Stimulated activated CD8-positive, alpha-beta memory T cell treated with anti-CD3 and anti-CD28 coated beads, Interleukin-2, amount 100 ng/mL, for 48 hours (primary cell): ENCODE measurements at places on chromosomes 5 and 9.

- no peak for DNase-seq
Observed at GRCh38 chr9:100112677-100113336, 13.8 kb downstream of the INVS start.

DNA sequence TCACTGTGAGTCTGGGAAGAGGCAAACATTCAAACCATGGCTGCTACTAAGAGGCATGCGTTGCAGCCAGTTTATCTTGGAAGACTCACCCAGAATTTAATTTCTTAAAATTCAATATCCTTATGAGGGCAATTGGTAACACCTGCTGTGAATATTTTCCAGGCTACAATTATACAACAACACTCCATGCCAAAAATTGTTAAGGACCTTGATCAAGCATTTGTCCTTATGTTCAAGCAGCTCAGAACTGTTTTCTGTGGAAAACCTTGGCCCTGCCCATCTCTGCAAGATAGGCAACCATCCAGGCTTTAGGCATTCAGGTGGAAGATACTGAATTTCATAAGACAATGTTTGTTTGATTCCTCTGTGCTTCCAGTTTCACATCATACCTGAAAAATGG lies 327.8 kb downstream of the FBXL7 start:
- DNase-seq, result no peak

- no peak for DNase-seq
Observed at GRCh38 chr9:25212361-25212760, 465.9 kb downstream of the TUSC1 start.

DNA sequence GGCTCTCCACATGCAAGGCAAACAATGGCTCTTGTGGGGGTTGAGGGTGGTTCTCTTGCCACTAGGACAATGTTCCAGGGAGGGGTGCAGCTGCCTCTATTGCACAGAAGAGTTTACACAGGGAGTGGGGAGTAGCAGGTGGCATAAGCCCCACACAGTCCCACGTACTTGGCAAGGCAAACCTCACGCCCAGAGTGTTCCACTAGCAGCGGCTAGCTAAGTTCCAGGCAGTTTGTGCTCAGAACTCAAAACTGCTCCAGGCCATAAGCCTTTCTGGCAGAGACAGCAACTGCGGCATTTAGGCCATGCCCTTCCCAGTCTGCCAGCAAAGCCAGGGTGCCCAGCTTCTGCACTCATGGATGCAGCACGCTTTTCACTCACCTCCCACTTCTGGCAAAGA lies 29.0 kb upstream of the BTNL3 start:
- no peak for DNase-seq

DNA sequence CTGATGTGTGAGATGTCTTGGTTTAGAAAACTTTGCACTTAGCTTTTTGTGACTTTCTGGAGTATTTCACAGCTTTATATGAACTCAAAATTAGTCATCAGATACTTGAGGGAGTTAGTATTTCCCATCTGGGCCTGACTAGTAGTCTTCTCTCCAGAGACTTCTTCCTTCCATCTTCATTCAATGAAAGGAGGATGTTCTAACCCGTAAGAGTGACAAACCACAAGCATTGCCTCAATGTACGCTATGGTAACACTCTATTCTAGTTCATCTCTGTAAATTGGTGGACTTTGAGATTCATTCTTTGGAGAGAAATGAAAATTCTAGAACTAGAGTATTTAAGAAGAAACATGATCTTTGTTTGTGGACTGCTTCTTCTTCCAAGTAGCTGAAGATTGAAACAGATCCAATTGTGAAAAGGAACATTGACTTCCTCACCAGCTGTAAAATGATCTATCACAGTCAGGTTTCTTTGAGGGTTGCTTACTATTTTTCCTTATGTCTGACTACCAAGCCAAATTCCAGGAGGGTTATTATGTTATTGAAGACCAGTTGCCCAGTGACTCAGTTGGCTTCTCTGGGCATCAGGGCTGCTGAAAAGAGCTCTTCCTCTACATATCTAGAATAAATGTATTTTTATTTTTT lies 157.6 kb downstream of the SLC12A2 start:
- DNase-seq, result no peak

GRCh38 chr5:122902263-122902662 lies 56.9 kb downstream of the SNX24 start:
- no peak for DNase-seq

DNA sequence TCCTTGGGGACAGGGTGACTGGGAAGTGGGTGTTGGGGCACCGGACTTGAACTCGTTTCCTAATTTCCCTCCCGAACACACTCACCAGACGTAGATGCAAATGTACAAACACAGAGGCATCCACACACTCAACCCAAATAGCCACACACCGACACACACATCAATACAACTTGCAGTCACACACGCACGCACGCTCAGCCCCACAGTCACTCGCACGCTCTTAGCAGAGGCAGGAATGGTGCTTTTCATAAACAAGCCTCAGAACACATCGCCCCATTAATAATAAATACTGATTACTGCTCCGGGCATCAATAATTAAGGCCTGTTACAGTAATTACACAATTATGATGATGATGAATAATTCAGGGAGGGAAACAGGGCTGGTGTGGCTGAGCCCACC lies 5.7 kb downstream of the BARHL1 start:
- DNase-seq, result no peak

DNA sequence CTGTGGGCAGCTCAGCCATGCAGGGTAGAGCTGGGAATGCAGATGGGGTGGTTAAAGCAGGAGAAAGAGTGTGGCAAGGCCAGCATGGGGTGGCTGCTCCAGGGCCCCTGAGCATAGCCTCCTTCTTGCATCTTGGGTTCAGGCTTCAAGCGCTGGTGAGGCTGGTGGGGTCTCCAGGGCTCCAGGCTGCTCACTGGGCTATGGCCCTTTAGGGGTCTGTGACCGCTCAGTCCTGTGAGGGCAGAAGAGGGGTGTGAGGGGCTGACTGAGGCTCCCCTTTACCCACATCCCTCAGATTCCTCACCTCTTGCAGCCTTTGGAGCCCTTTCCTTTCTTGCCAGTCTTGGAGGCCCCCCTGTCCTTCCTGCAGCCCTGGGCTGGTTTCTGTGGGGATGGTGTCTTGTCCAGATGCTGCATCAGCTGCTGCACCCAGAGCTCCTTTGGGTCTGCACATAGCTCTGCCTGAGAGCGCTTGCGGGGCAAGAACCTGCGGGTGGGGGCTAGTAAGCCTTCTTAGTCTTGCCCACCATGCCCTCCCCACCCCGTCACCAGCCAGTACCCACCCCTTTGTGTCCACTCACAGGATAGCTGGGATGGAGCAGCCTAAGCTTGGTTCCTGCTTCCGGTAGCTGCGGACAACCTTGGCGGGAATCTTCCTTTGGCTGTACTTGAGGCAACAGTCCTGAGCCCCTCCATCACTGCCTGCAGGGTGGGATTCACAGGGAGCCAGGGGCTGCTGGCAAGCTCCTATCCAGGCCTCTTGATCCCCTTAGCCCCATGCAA lies 549 bp downstream of the CCL21 start:
- no peak for DNase-seq
